ENCODE measurements at places on chromosomes 3 and 15. TPM values are rescaled to one million over a fixed set of nuclear protein-coding genes. Genes with fewer than 3 reads are reported as not detected.

Gene ALDH1A2
- 13.7 TPM for polyA plus RNA-seq

Gene A4GNT
- 0.07 TPM for polyA plus RNA-seq

Gene EPHB3
- polyA plus RNA-seq = 9.3 TPM

- no peak for DNase-seq
- no peak overlapping the region for H3K4me3 ChIP-seq
- H3K27me3 ChIP-seq = no peaks in the 10 kb centered on the region
- H3K36me3 ChIP-seq = no peaks in the 10 kb centered on the region
Measured at GRCh38 chr15:70974004-70974832, 81.6 kb downstream of the LRRC49 start.

DNA sequence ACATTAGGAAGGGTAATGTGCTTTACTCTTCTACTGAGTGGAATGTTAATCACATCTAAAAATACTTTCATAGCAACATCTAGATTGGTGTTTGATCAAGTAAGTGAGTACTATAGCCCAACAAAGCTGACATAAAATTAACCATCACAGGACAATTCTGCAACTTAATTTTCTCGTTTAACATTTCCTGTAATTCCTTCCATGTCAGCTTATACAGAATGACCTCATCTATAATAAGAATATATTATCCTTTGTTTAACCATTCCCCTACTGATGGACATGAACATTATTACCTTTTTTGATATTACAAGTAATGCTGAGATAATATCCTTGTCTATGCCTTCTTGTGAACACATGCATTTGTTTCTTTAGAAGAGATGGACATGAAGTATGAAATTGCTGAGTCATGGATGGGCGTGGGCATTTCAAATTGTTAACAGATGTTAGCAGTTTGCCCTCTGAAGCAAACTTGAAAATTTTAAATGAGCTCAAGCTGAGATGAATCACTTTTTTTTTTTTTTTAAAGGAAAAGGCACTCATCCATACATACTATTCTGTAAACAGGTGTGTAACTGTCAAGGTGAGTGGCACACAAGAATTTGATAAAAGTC lies 85.1 kb downstream of the OXNAD1 start:
- no peak overlapping the region for H3K27ac ChIP-seq
- no peak for DNase-seq
- H3K27me3 ChIP-seq = no peaks in the 10 kb centered on the region
- no peak overlapping the region for H3K4me3 ChIP-seq
- peaks cover 19% of the 10 kb centered on the region for H3K36me3 ChIP-seq

DNA sequence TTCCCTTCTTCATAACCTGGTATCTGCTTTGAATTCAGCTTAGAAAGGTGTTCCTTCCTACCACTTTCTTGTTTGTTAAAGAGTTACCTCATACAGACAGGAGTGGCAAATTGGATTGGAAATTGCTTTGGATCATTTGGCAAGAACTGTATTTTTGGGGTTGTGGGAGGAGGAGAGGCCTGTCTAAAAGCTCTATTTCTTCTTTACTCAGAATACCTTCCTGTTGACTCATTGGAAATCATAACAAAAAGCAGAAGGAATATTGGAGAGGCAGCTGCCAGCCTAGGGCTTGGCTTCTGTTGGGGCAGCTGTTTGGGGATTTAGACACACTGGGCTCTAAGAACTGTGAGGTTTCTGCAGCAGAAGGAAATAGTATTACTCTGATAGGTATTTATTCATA lies 14.2 kb downstream of the IQGAP1 start:
- no peak for DNase-seq
- peak overlapping the region; percentile 76 for H3K27ac ChIP-seq
- no peak overlapping the region for H3K4me3 ChIP-seq
- peaks cover 29% of the 10 kb centered on the region for H3K4me1 ChIP-seq
- no peaks in the 10 kb centered on the region for H3K36me3 ChIP-seq

DNA sequence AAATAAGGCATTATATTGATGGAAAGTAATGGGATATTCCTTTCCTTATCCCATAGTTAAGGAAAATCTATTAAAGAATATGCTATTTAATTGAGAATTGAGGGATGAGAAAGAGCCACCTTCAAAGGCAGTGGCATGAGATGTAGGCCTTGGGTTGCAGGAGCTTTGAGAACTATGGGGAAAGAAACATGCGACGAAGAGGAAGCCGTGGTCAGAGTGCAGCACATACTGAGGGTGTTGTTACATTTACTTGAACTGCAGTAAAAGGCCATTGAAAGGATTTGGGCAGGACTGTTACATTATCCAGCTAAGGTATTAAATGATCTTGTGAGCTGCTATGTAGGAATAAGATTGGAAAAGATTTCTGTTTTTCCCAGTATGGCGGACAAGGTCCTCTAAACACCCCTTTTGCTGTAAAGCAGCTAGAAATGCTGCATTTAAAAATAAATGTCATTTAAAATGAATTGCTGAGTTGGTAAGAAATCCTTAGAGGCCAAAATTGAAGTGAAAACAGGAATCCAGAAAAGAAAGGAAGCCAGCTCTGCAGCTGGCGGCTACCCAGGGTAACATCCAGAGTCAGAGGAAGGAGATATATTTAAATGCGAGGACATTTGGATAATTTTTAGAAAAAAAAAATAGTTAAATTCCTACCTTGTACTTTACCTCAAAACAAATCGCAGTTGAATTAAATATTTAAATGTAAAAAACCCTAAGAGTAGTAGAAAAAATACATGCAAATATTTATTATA lies 61.7 kb downstream of the IL1RAP start:
- no peak overlapping the region for H3K4me3 ChIP-seq
- DNase-seq = no peak
- H3K36me3 ChIP-seq = no peaks in the 10 kb centered on the region
- H3K27me3 ChIP-seq = no peaks in the 10 kb centered on the region
- no peaks in the 10 kb centered on the region for H3K4me1 ChIP-seq

DNA sequence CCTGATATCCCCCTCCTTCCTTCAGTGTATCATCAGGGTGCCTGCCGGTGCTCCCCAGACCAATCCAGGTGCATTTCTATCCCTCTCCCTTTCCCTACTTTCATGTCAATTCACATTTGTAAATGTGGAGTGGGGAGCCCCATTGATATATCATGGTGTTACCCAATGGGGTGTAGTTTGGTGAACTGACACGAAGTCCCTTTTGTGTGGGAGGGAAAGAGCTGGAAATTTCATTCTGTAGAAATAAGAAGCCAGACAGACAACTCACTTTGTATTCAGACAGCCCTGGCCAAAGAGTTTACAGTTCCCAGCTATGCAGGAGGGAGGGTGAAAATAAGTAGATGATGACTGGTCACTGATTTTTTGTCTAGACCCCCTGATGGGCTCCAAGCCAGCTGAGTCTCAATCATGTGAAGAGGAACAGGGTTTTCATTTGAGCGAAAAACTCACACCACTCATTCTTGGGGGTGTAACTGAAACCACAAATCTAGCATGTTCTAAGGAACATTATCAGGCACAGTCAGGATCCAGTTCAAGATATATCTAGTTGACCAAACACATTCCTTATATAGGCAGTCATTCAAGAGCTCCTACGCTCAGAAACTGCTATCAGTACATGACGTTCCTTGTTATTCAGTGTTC lies 58.9 kb downstream of the LMCD1 start:
- H3K27me3 ChIP-seq = no peaks in the 10 kb centered on the region
- DNase-seq = no peak
- H3K4me3 ChIP-seq = no peak overlapping the region
- no peak overlapping the region for H3K27ac ChIP-seq
- H3K4me1 ChIP-seq = peaks cover 5% of the 10 kb centered on the region

DNA sequence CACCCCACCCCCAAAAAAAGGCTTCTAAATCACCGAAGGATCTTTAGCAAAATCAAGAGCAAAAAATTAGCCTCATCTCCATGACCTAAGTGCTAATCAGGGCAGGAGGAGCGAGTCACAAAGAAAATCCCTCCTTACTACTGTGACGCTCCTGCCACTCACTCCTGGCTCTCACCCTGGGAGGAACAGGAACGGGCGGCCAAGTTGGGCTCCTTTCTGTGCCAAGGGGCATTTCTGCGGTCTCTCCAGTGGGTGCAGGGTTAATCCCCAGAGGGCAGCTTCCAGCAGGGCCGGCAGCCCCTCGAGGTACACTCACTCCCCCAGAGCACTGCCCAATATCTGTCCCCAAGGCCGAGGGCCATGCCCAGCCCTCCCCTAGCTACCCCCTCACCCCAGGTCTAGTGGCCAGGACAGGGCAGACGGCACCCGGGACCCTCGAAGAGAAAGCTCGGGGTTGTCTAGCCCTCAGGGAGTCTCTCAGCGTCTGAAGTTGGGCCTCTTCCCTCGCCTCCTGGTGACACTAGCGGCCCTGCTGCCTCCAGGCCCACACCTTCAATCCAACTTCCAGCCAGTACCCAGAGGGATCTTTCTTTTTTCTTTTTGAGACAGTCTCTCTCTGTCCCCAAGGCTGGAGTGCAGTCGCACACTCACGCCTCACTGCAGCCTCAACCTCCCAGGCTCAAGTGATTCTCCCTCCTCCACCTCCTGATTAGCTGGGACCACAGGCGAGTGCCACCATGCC lies 706 bp downstream of the CAV3 start:
- H3K27me3 ChIP-seq = no peaks in the 10 kb centered on the region
- no peak for DNase-seq
- no peak overlapping the region for H3K4me3 ChIP-seq
- no peaks in the 10 kb centered on the region for H3K36me3 ChIP-seq
- H3K4me1 ChIP-seq = no peaks in the 10 kb centered on the region

GRCh38 chr3:73473898-73474416 lies 150.8 kb downstream of the PDZRN3 start:
- no peak for DNase-seq
- H3K36me3 ChIP-seq = no peaks in the 10 kb centered on the region
- no peak overlapping the region for H3K27ac ChIP-seq
- no peak overlapping the region for H3K4me3 ChIP-seq
- no peaks in the 10 kb centered on the region for H3K27me3 ChIP-seq
- H3K4me1 ChIP-seq = peaks cover 14% of the 10 kb centered on the region

DNA sequence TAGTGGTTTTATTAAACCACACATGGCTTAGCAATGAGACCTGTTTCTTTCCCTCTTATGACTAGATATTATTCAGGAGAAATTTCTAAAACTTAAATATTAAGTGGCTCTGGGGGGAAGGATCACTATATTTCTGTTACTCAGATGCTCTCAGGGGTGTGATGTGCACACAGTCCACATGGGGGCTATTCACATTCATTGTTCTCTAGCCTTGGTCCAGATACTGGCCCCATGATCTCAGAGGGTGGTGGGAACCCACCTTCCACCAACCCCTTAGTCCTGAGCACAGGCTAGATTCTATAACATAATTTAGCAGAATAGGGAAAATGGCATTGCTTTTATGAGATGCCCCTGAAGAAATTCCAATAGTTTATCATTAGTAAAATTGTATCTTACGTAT lies 149.0 kb upstream of the ST8SIA2 start:
- H3K4me3 ChIP-seq = no peak overlapping the region
- peaks cover 22% of the 10 kb centered on the region for H3K27me3 ChIP-seq
- DNase-seq = no peak
- no peaks in the 10 kb centered on the region for H3K36me3 ChIP-seq

DNA sequence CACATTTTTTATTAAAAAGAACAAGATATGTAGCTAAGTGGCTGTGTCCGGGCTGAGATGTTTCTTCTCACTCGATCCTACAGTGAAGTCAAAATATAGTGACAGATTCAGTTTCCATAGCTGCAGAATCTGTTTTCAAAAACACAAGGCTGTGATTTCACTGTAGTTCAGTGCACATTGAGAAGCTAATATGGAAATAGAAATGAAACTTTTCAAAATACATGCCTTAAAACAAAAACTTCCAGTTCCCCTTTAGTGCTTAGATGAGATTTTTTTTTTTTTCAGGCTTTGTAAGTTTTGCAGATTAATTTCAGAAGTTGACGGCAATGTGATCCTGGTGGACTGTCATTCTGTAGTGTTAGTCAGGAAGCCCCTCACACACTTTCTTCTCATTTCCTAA lies 23.8 kb upstream of the TRAK1 start:
- no peak for DNase-seq
- H3K27ac ChIP-seq = peak overlapping the region; percentile 48
- peaks cover 20% of the 10 kb centered on the region for H3K4me1 ChIP-seq
- no peaks in the 10 kb centered on the region for H3K36me3 ChIP-seq
- no peaks in the 10 kb centered on the region for H3K27me3 ChIP-seq

Measured in large intestine (tissue), 12 donors.